ENCODE measurements at places on chromosomes 7 and 10.

DNA sequence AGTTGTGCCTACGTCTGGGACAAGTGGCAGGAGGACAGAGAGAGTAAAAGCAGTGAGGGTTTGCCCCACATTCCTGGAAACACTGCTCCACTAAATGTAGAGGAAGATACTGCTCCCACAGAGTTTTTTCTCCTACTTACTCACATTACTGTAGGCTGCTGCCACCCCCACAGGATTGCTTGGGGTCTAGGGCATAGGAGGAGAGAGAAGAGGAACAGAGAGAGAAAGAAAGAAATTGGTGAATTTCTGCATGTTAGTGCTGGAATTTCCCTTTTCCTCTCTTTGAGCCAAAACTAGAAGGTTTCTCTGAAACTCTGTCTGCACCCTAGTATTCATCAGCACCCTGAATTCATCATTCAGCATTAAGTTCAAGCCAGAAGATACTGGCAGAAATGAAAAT, 397.9 kb downstream of the INHBA start:
- no peaks in the 10 kb centered on the region for H3K36me3 ChIP-seq

DNA sequence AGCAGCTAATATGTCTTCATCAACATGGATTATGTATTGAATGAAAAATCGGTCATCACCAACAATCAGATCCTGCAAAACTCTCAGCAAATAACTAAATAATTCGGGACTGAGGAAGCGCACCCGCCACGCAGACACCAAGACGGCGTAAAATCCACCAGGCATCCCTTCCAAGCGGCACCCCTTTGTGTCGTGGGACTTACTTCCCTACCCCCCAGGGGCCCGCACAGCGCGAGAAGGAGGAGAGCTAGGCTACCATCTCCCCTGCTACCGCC, 721 bp downstream of the ARL3 start:
- DNase-seq, result no peak
- H3K4me1 ChIP-seq, result peaks cover 22% of the 10 kb centered on the region
- H3K36me3 ChIP-seq, result peaks cover 3% of the 10 kb centered on the region
- peak overlapping the region; percentile 88 for H3K4me3 ChIP-seq

DNA sequence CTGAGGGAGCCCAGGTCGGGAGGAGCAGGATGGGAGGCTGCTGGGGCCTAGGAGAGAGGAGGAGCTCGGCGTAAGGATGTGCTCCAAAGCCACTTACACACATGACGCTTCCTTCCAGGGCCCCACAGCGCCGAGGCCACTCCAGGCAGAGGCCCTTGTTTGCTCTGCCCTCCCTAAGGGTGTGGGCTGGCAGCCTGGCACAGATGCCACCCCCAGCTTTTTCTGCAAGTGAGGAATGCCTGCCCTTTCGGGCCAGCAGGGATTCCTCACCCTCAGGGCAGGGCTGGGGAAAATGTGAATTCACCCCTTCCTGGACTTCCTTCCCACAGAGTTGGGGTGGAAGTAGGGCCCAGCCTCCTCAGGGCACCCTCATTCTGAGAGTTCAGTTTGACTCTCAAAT, 5.6 kb upstream of the AQP1 start:
- H3K4me3 ChIP-seq, result no peak overlapping the region
- H3K27me3 ChIP-seq, result no peaks in the 10 kb centered on the region
- H3K4me1 ChIP-seq, result no peaks in the 10 kb centered on the region

- no peaks in the 10 kb centered on the region for H3K4me1 ChIP-seq
- DNase-seq, result no peak
- no peaks in the 10 kb centered on the region for H3K36me3 ChIP-seq
- H3K27me3 ChIP-seq, result no peaks in the 10 kb centered on the region
- no peak overlapping the region for H3K27ac ChIP-seq
Measured at GRCh38 chr7:158834878-158835784, 5.8 kb upstream of the ESYT2 start.

GRCh38 chr10:71547312-71547711, 150.6 kb downstream of the CDH23 start:
- no peak overlapping the region for H3K4me3 ChIP-seq
- H3K27ac ChIP-seq, result no peak overlapping the region
- H3K36me3 ChIP-seq, result no peaks in the 10 kb centered on the region
- no peaks in the 10 kb centered on the region for H3K4me1 ChIP-seq
- H3K27me3 ChIP-seq, result no peaks in the 10 kb centered on the region
- no peak for DNase-seq

- H3K27me3 ChIP-seq, result no peaks in the 10 kb centered on the region
- no peak overlapping the region for H3K27ac ChIP-seq
- no peaks in the 10 kb centered on the region for H3K4me1 ChIP-seq
- DNase-seq, result no peak
Measured at GRCh38 chr10:87565010-87565409, 60.3 kb downstream of the MINPP1 start.
